Upper lobe of left lung (tissue), 6 donors: ENCODE measurements at places on chromosomes 4 and X. TPM values are rescaled to one million over a fixed set of nuclear protein-coding genes. Genes with fewer than 3 reads are reported as not detected.
A peak's percentile ranks its signal among the peaks of the same experiment; 100 is the strongest.

DNA sequence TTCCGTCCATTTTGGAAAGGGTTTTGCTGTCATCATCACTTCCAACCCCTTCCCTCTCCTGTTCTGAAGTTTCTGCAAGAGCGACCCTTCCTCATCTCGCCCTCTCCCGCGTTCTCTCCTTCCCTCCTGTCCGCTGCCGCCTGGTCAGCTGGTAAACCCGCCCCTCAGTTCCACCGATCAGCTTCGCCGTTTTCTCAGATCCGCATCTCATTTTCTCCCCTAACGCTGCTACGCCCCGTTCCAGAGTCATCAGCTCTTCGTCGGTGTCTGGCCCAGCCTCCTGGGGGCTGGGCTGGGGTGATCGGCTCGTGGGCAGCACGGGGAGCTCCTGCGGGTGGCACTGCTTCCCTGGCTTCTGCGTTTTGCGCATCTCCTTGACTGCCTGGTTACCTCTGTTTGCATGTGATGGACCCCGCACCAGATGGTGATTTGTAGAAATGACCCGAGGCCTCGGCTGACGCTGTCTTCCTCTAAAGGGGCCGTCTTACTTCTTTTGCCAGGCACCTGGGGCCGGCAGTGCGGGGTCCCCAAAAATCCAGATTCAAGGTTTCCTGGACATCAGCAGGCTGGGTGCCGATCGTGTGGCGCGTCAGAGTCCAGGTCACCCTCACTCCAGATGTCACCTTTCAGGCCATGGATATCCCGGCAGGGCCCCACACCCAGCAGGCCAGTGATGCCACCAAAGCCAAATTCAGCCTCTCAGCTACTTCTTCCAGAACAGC is 13.4 kb downstream of the CTBP1 start:
- DNase-seq: peak; percentile 50
- H3K4me3 ChIP-seq: no peak overlapping the region

DNA sequence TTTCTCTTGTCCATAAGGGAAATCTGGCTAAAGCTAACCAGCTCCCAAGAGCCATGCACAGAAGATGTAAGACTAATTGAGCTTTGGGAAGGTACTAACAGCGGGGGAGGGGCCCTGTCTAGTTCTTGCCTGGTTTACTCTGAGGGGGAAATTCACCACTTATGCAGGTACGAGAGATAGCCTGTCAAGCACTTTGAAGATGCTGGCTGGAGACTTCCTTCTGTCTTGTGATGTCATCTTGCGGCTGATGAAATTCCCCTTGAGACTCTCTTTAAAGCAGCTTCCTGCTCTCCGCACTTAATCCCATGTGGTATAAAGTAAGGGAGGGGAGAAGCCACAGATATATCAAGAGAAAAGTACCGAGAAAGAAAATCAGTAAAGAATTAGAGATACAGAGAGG is 345.3 kb downstream of the MAPK10 start:
- DNase-seq: no peak
- no peaks in the 10 kb centered on the region for H3K36me3 ChIP-seq
- H3K4me1 ChIP-seq: no peaks in the 10 kb centered on the region
- no peaks in the 10 kb centered on the region for H3K27me3 ChIP-seq
- no peak overlapping the region for H3K4me3 ChIP-seq
- no peak overlapping the region for H3K27ac ChIP-seq

DNA sequence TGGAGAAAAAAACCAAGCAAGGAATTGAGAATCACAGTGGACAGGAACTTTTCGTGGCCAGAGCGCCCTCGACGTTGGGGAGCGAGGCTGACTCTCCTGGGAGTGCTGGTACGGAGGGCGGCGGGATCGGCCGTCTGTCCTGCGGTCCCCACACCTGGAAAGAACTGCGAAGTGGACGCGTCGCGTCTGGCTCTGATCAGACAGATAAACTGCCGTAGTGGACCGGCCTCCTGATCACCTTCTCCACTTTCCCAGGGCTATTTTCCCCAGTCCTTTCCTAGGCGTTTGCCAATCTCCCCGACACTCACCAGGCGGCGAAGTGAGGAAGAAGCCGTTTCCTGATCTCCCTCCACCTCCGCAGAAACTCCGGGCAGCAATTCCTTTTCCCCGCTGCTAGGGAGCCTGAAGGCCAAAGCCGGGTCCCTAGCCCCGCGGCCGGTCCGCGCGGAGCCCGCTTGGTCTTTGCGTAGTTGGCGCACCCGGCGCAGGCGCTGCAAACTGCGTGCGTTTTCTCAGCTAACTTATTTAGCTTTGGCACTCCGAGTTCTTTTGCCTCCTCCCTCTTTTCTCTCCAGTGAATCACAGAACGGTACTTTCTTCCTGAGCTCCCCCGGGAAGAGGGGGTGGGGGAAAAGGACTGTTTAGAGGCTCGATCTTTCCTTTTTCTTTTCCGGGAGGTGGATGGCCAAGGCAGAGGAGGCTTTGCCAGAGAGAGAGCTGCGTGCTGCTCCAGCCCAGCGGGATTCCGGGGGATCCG is at the start of gene ARSJ:
TSS of gene ARSJ (minus strand) at position 500 of the 757 bp plus-strand sequence. CDS start 813 bp downstream, outside the sequence.
- peaks cover 18% of the 10 kb centered on the region for H3K4me1 ChIP-seq
- H3K27me3 ChIP-seq: no peaks in the 10 kb centered on the region
- H3K27ac ChIP-seq: peak within 1 kb of the TSS; percentile 88
- peak within 1 kb of the TSS; percentile 66 for H3K4me3 ChIP-seq
- DNase-seq: peak; percentile 93
- no peaks in the 10 kb centered on the region for H3K36me3 ChIP-seq

- H3K4me3 ChIP-seq: no peak overlapping the region
- H3K27ac ChIP-seq: no peak overlapping the region
- no peak for DNase-seq
- no peaks in the 10 kb centered on the region for H3K36me3 ChIP-seq
- H3K4me1 ChIP-seq: no peaks in the 10 kb centered on the region
These were observed 164.1 kb downstream of the GASK1B start for GRCh38 chr4:158008551-158009218.

DNA sequence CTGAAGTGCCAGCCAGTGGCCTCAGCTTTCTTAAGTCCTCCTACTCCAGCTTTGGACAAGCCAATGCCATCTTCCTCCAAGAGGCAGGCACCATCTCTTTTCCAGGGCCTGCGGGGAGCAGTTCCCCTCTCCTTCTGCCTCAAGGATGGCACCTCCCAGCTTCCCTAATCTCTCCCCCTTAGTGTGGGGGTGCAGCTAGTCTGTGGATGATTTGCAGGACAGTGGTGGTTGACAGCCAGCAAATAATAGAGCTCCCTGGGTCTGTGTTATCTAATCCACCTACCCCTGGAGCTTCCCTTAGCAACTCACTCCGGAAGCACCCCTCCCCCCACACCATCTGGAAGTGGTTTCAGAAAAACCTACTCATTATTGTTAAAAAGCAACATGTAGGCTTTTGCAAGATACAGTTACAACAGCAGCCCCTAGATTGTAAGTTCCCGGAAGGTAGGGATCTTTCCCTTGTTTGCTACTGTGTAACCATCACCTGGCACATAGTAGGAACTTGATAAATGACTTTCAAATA is 247.1 kb downstream of the BCOR start:
- no peak overlapping the region for H3K4me3 ChIP-seq
- no peak for DNase-seq
- H3K36me3 ChIP-seq: no peaks in the 10 kb centered on the region
- no peaks in the 10 kb centered on the region for H3K27me3 ChIP-seq
- H3K4me1 ChIP-seq: peaks cover 4% of the 10 kb centered on the region
- no peak overlapping the region for H3K27ac ChIP-seq

- no peaks in the 10 kb centered on the region for H3K4me1 ChIP-seq
- H3K4me3 ChIP-seq: no peak overlapping the region
- no peaks in the 10 kb centered on the region for H3K36me3 ChIP-seq
- DNase-seq: no peak
- no peak overlapping the region for H3K27ac ChIP-seq
These were observed 301.1 kb downstream of the FRMPD4 start for GRCh38 chrX:12439416-12439815.

DNA sequence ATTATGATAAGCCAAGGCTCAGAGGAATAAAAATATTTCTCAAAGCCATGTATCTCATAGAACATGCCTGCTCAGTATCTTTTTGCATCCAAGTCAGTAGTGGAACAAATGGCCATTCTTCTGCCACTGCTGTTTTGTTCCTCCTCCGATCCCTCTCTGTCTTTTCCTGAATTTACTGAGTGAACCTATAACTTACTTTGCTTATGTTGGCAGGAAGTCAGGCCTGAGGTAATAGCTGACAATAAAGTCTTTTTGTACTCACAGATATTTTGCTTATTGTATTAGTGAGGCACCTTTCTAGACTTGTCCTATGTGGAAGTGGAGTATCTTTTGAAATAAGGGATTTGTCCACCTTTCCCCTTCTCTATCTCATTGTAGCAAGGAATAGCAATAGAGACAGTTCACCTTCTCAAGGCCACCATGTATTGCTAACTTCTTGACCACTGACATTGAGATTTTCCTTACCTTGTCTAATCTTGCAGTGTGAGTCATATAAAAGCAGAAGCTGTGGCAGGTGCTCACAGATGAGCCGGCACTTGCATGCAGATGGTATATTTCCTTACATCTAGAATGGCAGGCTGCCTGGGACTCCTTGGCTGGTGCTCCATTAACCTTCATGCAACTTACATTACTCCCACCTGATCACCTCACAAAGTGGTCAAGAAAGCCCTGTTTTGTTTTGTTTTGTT is 68.2 kb downstream of the AGTR2 start:
- H3K27me3 ChIP-seq: no peaks in the 10 kb centered on the region
- H3K36me3 ChIP-seq: no peaks in the 10 kb centered on the region
- no peak overlapping the region for H3K4me3 ChIP-seq
- H3K4me1 ChIP-seq: no peaks in the 10 kb centered on the region
- no peak for DNase-seq
- H3K27ac ChIP-seq: no peak overlapping the region

GRCh38 chrX:48045410-48046311 is 25.8 kb downstream of the ZNF630 start:
- no peak for DNase-seq
- H3K27ac ChIP-seq: peak overlapping the region; percentile 46
- H3K4me1 ChIP-seq: no peaks in the 10 kb centered on the region
- no peaks in the 10 kb centered on the region for H3K27me3 ChIP-seq

GRCh38 chrX:7946960-7947359 is 19.7 kb upstream of the PNPLA4 start:
- DNase-seq: no peak
- no peaks in the 10 kb centered on the region for H3K4me1 ChIP-seq
- no peak overlapping the region for H3K27ac ChIP-seq
- H3K27me3 ChIP-seq: no peaks in the 10 kb centered on the region

- no peaks in the 10 kb centered on the region for H3K27me3 ChIP-seq
- H3K4me3 ChIP-seq: no peak overlapping the region
- H3K4me1 ChIP-seq: no peaks in the 10 kb centered on the region
- no peak overlapping the region for H3K27ac ChIP-seq
- peaks cover 43% of the 10 kb centered on the region for H3K36me3 ChIP-seq
These were observed 24.2 kb downstream of the TNIP2 start for GRCh38 chr4:2731907-2732317.

GRCh38 chr4:164368894-164369293 is 385.0 kb upstream of the SMIM31 start:
- H3K4me1 ChIP-seq: no peaks in the 10 kb centered on the region
- DNase-seq: no peak
- H3K4me3 ChIP-seq: no peak overlapping the region
- no peaks in the 10 kb centered on the region for H3K27me3 ChIP-seq
- H3K27ac ChIP-seq: no peak overlapping the region

DNA sequence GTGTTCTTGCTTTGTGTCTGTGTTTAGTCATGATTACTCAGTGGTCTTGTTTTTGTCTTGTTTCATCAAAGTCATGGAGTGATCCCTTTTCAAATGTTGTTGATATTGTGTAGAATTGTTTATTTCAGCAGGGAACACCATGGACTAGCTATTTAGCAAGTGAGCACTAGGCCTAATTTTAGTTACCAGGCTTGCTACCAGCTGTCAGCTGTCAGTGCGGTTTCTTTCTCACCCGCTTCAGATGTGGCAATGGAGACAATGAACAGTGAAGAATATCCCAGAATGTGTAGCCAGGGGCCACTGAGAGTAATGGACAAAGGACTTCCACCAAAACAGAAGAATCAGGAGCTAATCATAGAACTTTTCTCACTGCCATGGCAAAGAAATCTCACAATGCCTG is 432.8 kb upstream of the FMR1 start:
- no peaks in the 10 kb centered on the region for H3K4me1 ChIP-seq
- no peak overlapping the region for H3K4me3 ChIP-seq
- DNase-seq: no peak
- H3K36me3 ChIP-seq: no peaks in the 10 kb centered on the region
- H3K27me3 ChIP-seq: no peaks in the 10 kb centered on the region

GRCh38 chrX:136961594-136962135 is 72.1 kb downstream of the GPR101 start:
- H3K4me1 ChIP-seq: no peaks in the 10 kb centered on the region
- no peak overlapping the region for H3K27ac ChIP-seq

- H3K27me3 ChIP-seq: no peaks in the 10 kb centered on the region
- no peak for DNase-seq
- H3K36me3 ChIP-seq: no peaks in the 10 kb centered on the region
- no peaks in the 10 kb centered on the region for H3K4me1 ChIP-seq
These were observed 24.4 kb upstream of the SLC25A43 start for GRCh38 chrX:119374736-119375135.

- no peaks in the 10 kb centered on the region for H3K36me3 ChIP-seq
- H3K27me3 ChIP-seq: no peaks in the 10 kb centered on the region
- H3K4me3 ChIP-seq: no peak overlapping the region
- no peak overlapping the region for H3K27ac ChIP-seq
- no peak for DNase-seq
These were observed 56.2 kb downstream of the SPATA18 start for GRCh38 chr4:52107336-52107735.

DNA sequence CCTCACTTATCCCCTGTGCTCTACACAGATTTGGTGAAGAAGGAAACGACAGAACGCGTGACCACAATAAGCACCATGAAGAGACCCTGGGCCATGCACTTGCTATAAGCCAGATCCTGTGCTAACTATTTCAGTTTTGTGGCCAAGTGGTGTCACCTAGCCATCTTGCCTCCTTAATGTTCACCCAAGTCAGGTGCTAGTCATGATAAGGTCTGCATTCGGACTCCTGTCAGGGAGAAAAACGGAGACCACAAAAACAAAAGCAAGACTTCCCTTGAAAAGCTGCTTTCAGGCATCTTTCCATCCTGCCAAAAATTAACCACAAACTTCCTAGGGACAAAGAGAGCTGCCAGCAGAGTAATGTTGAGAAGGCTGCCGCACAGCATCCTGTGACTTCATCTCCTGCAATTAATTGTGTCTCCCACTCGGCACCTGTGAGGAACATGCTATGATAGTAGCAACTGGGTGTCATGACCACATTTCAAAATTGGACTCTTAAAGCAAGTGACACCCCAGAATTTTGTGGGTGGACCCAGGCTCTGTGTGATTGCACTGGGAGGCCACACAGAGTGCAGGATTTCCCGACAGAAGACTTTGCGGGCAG is 8.8 kb upstream of the IDS start:
- DNase-seq: no peak
- H3K27ac ChIP-seq: no peak overlapping the region
- no peaks in the 10 kb centered on the region for H3K36me3 ChIP-seq
- H3K4me1 ChIP-seq: no peaks in the 10 kb centered on the region

- no peaks in the 10 kb centered on the region for H3K36me3 ChIP-seq
- H3K4me3 ChIP-seq: no peak overlapping the region
- no peak overlapping the region for H3K27ac ChIP-seq
- H3K4me1 ChIP-seq: no peaks in the 10 kb centered on the region
These were observed 40.2 kb upstream of the ZNF81 start for GRCh38 chrX:47796433-47796906.

Gene STATH
- not detected for total RNA-seq

Gene PAGE1
- not detected for total RNA-seq

Gene HCCS
- total RNA-seq: 19.1 TPM

Gene SPANXA2
- not detected for total RNA-seq

Gene EREG
- total RNA-seq: 1.1 TPM

Gene SMIM20
- 7.5 TPM for total RNA-seq

Gene SATL1
- not detected for total RNA-seq

Gene FAM120C
- total RNA-seq: 17.8 TPM

Gene PABPC1L2B
- total RNA-seq: not detected

Gene RGN
- 10.2 TPM for total RNA-seq

Gene SMIM43
- total RNA-seq: not detected
